Activated CD4-positive, alpha-beta T cell treated with anti-CD3 and anti-CD28 coated beads, Interleukin-2, amount 10 ng/mL, durations not matched to agents 7 days and 5 days (primary cell): ENCODE measurements at places on chromosomes 4 and X. TPM values are rescaled to one million over a fixed set of nuclear protein-coding genes. Genes with fewer than 3 reads are reported as not detected.

Gene USP38
- 24.7 TPM for total RNA-seq

DNA sequence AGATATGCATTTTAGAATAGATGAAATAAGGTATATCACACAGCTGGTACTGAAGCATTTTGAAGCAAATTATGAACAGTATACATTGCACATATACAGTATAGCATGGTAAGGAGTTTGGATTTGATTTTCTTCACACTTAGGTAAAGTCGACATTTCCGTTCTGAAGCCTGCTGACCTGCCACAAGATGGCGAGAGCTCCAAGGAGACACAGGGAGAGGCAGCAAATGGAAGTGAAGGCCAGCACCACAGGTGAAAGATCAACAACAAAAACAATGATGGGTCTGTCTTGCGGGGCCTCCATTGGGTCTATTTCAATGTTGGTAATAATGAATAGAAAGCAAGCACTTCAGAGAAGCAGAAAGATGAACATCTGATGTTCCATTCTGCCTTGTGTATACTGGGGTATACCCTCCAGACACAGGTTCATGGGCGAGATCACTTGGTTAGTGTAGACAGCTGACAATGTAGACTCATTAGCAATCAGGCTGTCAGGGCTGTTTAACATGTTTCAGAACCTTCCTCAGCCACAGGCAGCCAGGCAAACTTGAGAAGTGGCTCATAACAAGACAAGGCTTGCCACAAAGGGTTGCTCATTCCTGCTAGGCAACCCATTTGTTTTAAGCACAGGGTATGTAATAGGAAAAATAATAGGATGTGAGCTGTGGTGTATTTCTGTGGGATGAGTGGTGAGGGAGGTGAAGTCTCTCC, 21.4 kb upstream of the NOX1 start:
- DNase-seq: peak; percentile 13

DNA sequence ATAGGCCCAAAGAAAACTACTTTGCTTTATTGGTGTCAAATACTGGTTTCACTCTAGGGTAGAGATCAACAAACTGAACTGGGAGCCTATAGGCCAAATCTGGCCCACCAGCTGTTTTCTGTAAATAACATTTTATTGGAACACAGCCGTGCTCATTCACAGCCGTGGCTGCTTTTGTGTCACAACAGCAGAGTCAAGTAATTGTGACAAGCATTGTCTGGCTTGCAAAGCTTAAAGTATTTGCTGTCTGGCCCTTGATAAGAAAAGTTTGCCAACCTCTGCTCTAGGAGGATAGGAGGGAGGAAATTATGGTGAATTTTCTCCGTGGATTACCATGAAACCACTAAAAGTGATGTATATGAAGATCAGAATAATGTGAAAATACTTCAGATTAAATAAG, 53.4 kb downstream of the GPAT3 start:
- DNase-seq: no peak

DNA sequence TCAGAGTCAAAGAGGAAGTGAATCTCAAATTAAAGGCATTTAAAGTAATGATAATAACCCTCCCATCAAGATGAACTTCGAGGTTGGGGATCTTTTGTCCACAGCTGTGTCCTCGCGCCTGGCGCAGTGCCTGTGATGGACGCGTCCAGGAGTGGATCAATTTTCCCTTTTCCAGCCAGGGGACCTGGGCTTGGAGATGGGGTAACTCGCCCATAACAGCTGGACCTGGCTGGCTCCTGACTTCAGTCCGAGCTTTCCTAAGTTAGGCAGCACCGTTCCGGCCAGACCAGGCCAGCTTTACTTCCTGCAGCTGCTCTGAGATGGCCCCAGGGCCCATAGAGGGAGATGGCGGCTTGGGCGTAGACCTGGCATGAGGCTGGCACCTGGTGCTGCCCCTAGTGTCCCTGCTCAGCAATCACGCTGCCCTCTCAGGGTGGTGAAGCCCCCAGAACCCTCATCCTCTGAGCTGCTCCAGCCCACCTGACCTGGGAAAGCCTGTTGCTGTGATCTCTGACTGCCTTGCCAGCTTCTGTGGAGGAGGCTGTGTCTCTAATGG, 23.9 kb downstream of the ADRA2C start:
- DNase-seq: no peak

- no peak for DNase-seq
Measured at GRCh38 chrX:133771086-133771646, 214.2 kb downstream of the GPC3 start.

DNA sequence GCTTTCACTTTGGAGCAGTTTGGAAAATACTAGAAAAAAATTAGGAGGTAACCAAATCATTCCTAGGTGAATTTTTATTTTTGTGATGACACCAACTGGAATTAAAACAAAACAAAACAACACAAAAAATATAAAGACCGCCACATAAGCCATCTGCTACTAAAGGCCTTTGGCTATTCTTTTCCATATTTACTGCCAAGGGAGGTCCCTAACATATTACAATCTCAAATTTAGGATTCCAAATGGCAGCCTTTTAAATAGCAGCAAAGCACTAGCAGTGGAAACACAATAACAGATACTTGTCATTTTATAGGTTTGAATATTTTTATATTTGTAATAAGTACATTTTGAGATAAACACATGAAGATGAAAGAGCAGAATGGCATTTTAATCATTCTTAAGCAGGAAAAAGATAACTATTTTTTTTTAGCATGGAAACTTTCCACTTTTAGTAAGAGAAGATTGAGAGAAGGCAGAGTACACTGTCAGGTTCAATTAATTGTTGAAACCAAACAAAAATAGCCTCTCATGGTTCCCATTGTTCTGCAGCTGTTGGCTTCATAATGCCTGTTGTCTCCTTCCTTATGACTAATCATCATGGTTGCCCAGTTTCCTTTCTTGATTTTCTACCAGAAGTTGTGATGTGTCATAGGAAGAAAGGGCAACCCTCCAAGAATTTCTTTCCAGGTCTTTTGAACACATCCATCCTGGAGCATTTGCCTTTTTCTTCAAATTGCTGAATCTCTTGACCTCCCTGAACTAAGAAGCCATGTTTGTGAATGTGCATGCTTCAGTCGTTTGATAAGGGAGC, 219.0 kb upstream of the EMCN start:
- no peak for DNase-seq

- DNase-seq: no peak
Measured at GRCh38 chrX:109777749-109778148, 44.7 kb upstream of the ACSL4 start.

GRCh38 chr4:6563935-6564645, 10.9 kb upstream of the MAN2B2 start:
- DNase-seq: no peak

DNA sequence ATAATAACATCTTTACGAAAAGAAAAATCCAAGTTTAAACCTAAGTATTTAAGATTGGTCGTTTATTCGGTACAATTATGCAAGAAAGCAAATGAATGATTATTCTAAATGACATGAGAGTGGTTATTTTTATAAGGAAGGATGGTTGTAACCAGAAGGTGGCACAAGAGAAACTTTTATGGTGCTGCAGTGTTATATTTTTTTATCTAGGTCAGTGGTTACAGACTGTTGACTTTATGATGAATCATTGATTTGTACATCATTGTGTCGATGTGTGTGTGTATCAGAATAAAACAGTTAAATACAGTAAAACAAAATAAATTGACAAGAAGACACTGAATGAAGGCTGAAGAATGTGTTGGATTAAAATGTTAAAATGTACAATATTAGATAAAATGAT, 9.8 kb downstream of the DCAF8L2 start:
- no peak for DNase-seq

GRCh38 chr4:151294833-151295496, 18.0 kb downstream of the PRSS48 start:
- no peak for DNase-seq

GRCh38 chr4:70984589-70984988, 8.9 kb upstream of the DCK start:
- no peak for DNase-seq

Gene DCAF4L1
- total RNA-seq: 0.07 TPM

Gene ESX1
- total RNA-seq: not detected

DNA sequence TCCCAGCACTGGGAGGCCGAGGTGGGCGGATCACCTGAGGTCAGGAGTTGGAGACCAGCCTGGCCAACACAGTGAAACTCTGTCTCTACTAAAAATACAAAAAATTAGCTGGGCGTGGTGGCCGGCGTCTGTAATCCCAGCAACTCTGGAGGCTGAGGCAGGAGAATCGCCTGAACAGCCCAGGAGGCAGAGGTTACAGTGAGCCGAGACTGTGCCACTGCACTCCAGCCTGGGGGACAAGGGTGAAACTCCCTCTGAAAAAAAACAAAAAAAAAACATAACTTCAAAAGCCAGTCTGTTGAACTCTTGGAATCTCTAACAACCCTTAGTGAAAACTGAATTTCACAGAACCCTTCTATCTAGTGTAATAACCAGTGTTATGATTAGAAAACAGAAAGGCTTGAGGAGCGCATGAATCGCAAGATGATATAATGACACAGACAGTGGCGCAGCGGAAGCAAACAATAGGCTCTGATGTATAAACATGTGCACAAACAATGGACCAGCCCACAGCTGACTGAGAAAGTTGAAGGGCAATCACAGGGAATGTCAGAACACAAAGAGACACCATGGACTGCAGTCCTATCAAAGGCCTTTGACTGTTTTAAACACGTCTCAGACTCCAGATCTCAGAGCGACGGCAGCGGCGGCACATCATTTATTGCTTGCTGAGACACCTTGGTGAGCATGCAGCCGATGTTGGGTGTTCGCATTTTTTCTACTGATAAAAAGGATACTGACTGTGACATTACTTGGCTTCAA, 81.6 kb downstream of the NSUN7 start:
- no peak for DNase-seq

Gene MAGED4
- 0.42 TPM for total RNA-seq

DNA sequence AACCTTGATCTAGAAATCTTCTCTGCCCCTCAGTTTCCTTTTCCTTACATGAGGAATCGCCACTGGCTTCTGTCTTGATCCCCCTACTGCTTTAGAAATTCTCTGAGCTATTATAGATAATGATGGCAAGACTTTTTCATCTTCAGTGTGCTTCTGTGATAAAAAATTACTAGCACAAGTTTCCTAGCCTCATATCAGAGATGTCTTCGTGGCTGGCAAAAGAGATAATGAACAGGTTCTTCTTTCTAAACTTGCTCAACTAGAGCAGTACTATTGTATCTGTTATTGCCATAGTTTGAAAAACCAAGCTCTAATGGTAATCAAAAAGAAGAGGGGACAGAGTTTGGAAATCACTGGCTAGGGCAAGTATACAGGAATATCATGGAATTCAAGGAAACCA, 4.1 kb upstream of the PDGFC start:
- DNase-seq: no peak

GRCh38 chr4:86543560-86544309, 50.4 kb upstream of the PTPN13 start:
- DNase-seq: no peak

Gene BST1
- 0.82 TPM for total RNA-seq

GRCh38 chrX:17831255-17831654, 29.8 kb downstream of the RAI2 start:
- DNase-seq: no peak

Gene TCEAL6
- total RNA-seq: not detected

- no peak for DNase-seq
Measured at GRCh38 chr4:99329876-99330275, 8.7 kb upstream of the ADH1B start.

Gene GLA
- total RNA-seq: 29.5 TPM

- DNase-seq: peak; percentile 62
Measured at GRCh38 chr4:169009286-169010124, 550 bp downstream of the CBR4 start.

- DNase-seq: no peak
Measured at GRCh38 chr4:80199947-80200346, 2.6 kb downstream of the PRDM8 start.

DNA sequence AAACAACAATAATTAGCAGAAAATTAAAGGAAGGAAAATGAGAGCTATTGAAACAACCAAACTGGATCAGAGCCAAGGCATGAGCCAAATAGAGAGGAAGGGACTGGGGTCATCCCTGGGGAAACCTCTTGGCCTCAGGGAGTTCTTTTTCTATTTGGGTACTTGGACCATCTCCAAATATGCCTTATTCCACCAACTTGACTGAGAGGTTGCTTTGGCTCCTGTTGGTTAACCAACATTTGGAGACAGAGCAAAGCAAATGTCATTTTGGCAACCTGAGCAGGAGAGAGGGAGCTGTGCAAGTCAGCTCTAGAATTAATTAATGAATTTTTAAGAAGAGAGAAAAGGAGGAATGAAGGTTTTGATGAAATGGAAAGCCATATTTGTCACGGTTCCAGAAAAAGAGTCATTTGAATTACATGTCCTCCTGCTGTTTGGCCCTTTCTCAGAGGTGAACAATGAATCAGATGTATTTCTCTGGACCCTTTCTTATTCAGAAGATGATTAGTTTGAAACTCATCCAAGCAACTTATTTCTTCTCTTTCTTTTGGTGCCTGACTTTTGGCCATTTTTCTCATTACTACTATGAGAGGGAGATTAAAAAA, 119.1 kb downstream of the CNKSR2 start:
- no peak for DNase-seq

GRCh38 chrX:108131471-108131870, 39.9 kb downstream of the ATG4A start:
- no peak for DNase-seq

DNA sequence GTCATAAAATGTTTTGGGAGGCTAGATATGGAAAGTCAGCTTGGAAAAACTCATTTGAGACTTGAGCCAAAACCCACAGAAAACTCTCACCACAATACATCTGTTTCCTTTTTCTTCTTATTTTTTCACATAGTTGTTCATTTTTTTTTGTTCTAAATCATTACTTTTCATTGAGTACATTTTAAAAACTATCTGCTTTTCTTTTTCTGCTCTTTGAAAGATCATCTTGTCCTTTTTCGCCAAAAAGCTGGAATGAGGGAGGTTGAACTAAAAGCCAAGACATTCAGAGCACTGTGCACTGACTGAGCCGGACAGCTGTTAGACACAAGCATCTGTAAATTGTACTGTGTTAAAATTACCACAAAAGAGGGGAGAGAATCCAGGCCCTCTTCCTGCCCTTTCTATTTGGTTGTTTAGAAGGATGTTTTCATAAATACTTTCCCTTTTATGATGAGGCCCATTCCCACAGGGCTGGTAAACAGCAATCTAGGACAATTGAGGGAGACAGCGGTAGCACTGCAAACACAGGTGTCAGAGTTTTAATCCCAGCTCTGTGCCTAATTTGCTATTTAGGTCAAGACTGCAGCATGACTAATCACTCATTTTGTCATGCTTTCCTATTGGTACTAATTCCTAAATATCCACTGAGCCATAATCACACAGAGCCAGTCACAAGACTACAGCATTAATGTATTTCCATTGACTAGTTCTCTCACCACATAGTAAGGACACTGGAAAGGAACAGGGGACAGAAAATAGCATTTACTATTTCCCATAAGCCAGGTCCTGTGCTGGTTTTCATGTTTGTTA, 7.3 kb upstream of the RNF150 start:
- DNase-seq: no peak

Gene KDR
- total RNA-seq: not detected

Gene SORCS2
- not detected for total RNA-seq

Gene C4orf17
- total RNA-seq: not detected

DNA sequence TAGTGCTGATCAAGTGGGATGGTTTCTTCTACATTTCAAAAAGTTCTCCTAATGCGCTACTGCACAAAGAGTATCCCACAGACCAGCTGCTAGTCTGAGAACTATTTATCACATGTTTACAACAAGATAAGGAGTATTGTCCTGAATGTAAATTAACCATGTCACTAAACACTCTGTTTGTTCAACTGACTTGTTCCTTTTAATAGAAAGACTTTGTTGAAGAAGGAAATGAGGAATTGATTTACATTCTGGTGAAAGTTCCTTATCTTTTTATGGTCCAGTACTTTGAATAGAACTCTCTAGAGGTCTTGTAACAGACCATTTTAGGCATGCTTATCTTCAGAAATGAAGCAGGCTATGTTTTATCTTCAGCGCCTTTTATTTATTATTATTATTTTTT, 67.3 kb upstream of the IL13RA1 start:
- DNase-seq: no peak
